ENCODE measurements at places on chromosomes 3 and 15.

- no peak for DNase-seq
Observed at GRCh38 chr3:177932346-177932745, 603.9 kb upstream of the KCNMB2 start.

- no peak for DNase-seq
Observed at GRCh38 chr3:155078711-155079467, 1.2 kb upstream of the MME start.

DNA sequence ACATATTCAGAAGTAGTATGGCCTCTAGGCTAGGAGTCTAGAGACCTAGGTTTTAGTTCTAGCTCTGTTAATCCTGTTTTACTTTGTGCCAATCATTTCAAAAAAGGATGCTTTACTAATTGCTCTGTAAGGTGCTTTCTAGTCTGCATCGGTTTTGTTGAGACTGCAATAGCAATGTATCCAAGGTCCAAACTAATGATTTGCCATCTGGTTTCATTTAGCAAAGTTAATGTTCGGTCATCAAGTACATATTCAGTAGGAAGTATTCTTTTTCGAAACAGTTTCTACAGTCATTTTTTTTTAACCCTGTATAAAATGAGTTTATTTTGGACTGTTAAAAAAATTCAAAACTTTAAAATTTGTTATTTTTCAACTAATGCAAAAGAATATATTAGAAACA lies 2.0 kb upstream of the GALK2 start:
- no peak for DNase-seq

DNA sequence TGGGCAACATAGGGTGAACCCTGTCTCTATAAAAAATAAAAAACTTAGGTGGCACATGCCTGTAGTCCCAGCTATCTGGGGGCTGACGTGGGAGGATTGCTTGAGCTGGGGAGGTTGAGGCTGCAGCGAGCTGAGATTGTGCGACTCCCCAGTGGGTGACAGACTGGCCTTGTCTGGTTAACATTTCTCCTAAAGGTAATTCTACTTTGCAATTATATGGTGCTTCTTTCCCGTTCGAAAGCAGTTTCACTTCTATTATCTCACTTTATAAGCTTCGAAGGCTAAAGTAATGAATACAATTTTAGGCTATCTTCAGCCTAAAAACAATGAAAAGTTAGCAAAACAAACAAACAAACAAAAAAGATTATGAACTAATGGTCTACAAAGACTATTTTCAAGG lies 35.3 kb downstream of the COMMD2 start:
- no peak for DNase-seq

DNA sequence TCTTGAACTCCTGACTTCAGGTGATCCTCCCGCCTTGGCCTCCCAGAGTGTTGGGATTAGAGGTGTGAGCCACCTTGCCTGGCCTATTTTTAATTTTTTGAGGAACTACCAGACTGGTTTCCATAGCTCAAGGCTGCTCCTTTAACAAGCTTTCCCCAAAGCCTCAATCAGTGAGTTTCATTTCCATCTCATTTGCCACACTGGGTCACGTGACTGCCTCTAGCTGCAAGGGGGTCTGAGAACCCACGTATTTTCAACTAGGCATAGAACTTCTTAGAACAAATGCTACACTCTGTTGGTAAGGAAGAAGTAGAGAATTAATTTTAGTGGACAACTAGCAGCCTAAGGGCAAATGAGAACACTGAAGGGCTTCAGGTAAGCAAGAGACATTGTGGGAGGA lies 3.1 kb upstream of the CD276 start:
- no peak for DNase-seq

DNA sequence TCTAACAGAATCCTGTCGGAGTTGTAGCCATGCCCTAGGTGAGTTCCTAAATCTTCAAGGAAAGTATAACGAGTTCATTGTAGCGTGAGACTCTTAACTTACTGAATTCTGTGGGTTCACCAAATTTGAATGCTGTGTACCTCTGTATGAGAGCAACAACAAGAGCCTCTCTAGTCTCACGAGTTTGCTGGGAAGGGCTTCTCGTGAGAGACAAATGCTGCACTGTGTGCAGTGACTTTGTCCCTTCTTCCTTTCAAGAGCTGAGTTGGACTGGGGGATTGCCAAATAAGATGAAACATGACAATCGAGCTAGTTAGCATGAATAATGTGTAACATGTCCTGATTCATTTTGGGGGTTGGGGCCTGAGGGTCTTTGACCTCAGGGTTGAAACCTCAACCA lies 32.2 kb downstream of the KAT2B start:
- DNase-seq, result no peak

GRCh38 chr3:127041264-127041820 lies 58.4 kb downstream of the PLXNA1 start:
- DNase-seq, result no peak

GRCh38 chr3:147431751-147432150 lies 22.6 kb downstream of the ZIC1 start:
- no peak for DNase-seq

DNA sequence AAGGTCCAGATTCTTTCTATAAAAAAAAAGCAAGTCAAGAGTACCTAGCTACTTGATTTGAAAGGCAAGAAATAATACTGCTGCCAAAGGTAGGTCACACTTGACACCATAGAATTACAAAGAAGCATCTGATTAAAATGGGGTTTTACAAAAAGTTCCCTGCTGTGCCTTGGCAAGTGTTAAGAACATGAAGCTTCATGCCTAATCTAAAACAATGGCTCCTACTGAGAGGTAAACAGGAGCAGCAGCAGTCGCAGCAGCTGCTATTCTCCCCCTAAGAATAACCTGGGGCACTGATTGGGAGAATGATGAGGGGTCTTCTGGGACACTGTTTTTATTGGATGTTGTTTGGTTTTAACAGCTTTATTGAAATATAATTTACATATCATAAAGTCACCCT lies 14.1 kb downstream of the UBP1 start:
- DNase-seq, result no peak

- no peak for DNase-seq
Observed at GRCh38 chr15:82828075-82828474, 18.6 kb downstream of the WHAMM start.

DNA sequence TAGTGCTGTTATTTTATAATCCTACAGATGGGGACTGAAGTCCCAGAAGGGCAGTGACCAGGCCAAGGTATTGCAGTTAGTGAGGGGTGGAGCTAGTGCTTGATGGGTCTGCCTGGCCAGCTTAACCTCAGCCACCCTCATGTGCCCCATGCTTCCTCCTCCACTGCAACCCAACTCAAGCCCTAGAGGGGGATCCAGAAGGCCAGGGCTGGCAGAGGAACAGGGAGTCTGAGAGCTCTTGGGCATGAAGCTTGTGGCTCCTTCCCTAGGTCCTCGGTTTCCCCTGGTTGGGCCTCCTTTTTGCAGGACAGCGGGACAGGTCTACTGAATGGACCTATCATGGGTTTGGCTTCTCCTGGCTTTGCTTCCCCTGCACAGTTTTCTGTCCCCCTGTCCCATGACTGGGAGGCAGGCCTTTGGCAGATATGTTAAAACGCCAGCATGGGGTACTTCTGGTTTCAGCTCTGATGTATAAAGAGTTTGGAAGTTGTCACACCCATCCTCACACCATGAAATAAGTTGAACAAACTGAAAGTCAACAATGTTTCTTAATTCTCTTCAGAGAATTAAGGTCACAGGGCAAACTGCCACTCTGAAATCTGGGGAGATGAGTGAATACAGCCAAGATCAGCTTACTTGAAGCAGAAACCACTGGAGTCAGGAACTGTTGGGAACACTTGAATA lies 103.3 kb downstream of the SMAD6 start:
- no peak for DNase-seq

- no peak for DNase-seq
Observed at GRCh38 chr3:24520101-24520495, 25.4 kb upstream of the THRB start.

DNA sequence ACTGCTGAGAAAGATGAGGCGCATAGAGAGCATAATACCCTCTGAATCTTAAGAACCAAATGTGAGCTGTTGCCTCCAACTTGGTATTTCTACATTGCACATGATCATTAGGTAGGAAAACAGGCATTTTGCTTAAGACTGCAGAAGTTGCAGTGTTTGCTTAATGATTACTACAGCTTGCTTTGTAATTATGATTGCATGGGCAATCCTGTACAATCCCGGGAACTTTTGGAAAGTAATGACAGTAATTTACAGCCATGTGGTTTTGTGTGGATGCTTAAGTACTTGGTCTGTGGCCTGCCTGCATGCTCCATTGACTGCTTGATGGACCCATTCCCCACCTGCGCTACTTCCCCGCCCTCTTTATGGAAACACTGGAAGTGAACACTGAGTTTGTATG lies 301.1 kb downstream of the DIPK2A start:
- DNase-seq, result no peak

DNA sequence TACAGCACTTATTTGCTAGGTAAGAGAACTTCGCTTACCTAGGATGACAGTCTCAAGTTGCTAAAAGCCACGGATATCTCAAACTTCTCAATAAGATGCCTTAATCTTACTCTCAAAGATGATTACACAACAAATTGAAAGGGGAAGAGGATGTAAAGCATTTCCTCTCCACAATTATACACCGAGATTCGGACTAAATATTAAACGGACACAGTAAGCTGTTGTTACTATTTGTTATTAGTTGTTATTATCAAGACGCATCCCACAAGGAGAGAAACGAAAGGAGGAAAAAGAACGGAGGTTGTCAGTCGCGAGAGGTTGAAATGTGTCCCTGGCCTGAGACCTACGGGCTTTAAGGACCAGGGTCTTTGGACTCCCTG lies 660 bp downstream of the ZNF106 start:
- DNase-seq, result no peak

- DNase-seq, result no peak
Observed at GRCh38 chr15:82114660-82115059, 68.8 kb upstream of the MEX3B start.

DNA sequence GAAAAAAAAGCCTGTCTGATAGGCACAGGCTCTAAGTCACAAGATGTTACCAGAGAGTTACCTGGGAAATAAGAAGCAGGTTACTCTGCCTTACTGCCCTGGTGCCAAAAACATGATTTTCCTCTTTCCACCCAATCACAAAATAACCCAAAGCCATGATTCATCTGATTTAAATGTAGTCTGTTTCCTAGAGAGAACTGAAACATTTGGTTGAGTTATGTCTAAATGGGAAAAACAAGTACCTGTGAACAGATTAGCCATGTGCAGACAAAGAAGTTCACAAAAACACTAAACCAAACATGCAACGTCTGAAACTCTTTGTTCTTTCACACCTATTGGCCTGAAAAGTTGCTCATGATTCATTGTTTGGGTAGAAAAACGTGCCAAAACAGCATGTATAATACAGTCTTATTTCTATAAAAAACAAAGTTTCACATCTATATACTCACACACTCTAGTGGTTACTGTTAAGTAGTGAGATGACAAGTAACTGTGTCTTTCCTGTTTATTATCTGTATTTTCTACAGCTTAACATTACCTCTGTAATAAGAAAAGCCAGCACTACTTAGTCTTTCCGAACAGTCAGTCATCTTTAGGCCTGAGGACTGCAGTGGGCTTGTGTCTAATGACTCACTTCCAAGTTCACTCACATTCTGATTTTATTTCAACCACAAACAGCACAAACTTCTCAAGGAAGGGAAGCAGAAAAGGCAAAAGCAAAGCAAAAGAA lies 30.2 kb downstream of the FAM174B start:
- no peak for DNase-seq

- no peak for DNase-seq
Observed at GRCh38 chr15:48086133-48086532, 34.7 kb upstream of the SLC24A5 start.

DNA sequence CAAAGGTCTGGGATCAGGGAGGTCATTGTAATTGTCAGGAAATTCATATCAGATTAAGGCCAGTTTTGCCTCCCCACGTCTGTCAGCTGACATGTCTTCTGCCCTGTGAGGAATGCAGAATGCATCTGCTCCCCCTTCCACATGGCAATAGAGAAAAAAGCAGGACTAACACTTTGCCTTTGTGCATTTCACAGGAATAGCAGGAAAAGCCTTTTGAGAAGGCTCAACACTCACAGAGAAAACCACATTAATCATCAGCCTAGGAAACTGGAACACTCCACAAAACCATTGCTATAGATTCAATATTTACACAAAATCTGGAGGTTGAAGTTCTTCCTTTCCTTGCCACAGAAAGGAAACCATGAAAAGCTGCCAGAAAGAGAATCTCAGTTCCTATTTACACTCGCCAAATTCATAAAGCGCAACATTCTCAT lies 165.2 kb upstream of the HES1 start:
- no peak for DNase-seq
